Activated CD4-positive, alpha-beta T cell treated with anti-CD3 and anti-CD28 coated beads for 36 hours (primary cell): ENCODE measurements at places on chromosomes 6 and 20.

DNA sequence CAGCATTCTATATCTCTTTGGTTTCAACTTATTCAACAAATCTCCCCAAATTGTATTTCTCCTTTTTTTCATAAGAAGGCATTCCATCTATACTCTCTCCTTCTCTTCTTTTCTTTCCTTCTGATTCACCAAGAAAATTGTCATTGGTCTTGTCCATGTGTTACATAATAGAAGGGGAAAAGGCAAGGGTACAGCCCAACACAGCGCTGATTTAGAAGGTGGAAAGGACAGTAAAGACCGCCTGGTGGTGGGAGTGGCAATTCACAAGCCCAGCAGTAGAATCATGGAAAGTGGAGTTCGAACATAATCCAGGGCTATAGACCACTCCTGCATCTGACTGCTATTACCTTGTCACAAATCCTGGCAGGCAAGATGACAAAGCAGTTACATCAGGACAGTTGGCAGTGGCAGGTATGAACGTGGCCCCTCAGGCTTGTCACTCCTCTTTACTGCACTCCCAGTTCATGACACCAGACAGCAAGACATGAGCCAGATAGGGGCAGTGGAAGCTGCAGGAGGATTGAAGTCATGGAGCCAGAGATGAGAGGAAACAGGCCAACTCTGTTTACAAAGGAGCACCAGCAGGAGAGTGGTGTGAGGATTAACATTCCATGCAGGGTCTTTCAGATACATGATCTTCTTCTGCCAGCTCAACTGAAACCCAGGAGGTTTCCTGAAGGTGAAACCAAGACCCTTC lies 2.1 kb upstream of the TNFAIP3 start:
- no peak for DNase-seq

DNA sequence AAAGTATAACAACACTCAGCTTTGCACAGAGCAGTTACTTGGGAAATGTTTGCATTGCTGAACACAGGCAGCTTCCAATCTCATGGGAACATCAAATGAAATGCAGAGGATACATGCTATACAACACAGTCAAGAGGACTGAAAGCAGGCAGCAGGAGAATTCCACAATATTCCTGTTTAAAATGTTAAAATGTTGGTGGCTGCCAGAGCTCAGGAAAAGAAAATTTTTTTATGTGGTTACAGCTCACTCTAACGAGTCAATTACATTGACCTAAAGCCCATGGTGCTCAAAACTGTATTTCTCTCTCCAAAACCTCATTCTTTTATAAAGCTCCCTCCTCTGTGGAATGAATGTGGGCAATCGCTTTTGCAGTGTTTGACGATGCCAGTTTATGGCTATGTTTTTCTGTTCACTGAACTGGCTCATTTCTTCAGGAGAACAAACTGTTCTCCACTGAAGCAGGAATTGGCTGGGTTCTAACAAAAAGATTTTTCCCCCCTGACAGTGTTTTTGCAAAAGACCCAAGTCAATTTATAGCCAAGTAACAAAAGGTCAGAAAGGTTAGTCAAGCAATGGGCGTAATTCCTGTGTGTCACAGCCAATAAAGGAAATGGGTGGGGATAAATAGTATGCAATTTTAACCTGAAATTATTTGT lies 69.0 kb downstream of the ZHX3 start:
- DNase-seq = no peak

DNA sequence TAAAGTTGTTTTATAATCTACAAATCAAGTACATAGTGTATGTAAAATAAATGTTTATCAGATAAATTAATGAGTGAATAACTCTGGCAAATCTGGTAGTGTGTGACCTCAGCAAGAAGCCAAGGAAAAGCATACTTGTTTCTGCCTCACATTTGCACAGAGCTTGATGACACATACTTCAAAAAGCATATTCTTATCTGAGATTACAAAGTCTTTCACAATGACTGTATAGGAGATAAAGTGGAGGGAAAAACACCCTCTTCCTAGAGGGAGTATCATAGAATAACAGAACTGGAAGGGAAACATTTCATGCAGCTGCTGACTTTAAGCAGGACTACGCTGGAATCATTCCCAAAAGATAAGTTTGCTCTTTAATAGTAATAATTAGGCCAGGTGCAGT lies 28.1 kb upstream of the AKAP7 start:
- DNase-seq = no peak

- DNase-seq = no peak
These were observed 41.1 kb downstream of the PPP1R3G start for GRCh38 chr6:5126214-5126613.

DNA sequence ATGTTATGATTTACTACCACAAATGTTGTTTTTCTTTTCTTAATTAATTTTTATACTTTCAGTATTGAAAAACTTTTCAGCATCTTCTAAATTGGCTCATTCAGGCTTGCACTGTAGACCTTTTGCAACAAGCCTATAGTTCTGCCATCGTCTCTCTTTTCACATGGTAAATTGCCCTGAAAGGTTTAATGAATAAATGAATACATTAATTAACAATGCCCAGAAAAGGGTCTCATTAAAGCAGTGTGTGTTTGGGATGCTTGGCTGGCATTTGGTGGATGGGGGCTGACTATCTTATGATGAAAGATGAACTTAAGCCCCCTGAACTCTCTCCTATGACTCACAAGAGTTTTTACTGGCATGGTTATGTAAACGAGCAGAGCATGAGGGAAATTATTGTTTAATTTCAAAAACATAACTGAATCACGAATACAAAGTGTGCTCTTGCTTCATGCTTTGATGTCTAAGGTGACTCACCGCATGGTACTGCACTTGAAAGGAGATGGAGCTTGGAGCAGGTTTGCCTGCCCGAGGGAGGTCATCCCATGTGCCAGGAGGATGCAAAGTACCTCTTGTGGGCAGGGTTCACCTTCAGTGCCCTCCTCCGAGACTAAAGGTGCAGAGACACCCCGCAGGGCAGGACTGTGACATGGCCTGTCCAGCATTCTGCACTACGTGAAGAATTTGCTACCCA lies 13.8 kb upstream of the PCK1 start:
- no peak for DNase-seq

DNA sequence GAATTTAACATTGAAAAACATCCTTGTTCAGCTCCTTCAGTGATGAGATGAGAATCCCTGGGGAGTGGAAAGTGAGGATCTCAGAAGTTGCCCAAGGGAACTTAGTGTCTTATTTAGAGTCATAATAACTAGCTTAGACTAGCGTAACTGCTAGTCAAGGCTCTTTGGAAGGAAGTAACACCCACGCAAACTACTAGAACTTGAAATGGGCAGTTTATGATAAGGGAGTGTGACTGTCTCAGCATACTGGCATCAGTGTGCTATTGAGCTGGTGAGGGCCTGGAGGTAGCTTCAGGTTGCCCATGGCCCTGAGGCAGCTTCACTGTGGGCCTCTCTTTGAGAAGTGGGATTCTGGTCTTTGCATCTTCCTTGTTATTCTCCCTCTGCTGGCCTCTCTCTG lies 40.1 kb downstream of the SLX4IP start:
- DNase-seq = no peak
